ENCODE measurements at places on chromosomes 1 and 21.

GRCh38 chr21:41418393-41418792 lies 7.6 kb upstream of the MX1 start:
- no peak for DNase-seq

DNA sequence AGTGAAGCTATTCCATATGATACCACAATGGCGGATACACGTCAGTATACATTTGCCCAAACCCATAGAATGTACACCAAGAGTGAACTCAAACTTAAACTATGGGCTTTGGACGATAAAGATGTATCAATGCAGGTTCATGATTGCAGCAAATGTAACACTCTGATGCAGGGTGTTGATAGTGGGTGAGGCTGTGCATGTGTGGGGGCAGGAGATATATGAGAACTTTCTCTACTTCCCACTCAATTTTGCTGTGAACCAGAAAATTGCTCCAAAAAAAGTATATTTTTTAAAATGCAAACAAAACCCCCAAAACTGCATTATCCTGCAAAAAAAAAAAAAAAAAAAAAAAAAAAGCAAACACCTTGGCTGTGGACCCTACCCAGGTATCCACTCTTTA lies 3.4 kb downstream of the ATP1A2 start:
- no peak for DNase-seq

- no peak for DNase-seq
These were observed 42.9 kb downstream of the COL18A1 start for GRCh38 chr21:45447821-45448220.

DNA sequence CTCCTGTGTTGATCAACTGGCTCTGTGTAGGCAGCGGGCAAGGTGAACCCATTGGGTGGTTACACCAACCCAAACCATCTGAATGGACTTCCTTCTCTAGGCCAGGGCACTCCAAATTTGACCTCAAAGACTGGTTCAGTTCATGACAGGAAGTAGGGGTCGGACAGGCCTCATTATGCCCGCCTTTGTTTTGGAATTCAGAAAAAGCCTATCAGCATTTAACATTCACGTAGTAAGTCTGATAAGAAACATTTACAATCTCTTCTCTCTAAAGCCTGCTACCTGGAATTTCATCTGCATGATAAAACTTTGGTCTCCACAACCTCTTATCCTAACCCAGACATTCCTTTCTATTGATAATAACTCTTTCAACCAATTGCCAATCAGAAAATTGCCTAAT lies 97.1 kb upstream of the ETV3 start:
- no peak for DNase-seq

DNA sequence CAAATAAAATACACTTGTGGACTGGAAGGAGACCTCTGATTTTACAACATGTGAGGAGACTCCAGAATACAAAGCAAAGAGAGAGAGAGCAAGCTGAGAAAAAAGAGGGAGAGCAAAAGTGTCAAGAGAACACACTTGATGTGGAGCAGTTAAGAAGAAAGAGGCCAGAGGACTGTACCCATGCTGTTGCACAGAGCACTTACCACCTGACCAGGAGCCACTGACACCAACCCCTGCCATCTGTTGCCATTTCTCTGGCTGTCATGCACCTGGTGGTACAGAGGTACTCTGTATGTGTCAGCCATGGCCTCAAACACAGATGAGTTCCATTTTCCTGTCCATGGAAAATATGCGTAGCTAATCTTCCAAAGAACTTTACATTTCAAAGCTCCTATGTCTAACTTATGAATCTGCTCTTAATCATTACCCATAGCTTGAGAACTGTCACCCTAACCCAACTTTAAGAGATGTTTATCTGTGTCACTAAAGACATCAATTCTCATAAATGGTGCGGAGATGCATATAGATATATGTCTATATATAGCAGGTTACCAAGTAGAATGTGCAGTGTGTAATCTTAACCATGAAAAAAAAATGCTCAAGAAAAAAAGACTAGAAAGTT lies 32.8 kb upstream of the ABCD3 start:
- DNase-seq = no peak

- peak; percentile 56 for DNase-seq
These were observed 34.7 kb downstream of the RNF11 start for GRCh38 chr1:51270751-51271150.

DNA sequence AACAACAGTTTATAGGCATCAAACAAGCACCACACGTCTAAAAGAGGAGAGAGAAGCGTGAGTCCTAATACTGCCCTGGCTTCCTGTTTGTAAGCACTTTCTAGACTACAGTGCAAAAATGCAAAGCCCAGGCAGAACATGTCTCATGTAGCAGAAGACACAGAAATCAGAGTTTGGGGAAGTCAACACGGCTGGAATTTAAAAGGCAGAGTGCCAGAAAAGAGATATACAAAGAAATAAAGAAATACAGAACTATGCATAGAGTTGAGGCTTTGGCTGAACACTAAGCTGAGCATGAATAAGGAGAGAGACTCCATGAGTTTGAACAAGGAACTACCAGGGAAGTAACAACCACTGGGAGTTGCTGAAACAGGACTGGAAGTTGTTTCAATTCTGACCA lies 566.6 kb upstream of the NR5A2 start:
- no peak for DNase-seq

GRCh38 chr1:96472471-96472870 lies 249.1 kb upstream of the PTBP2 start:
- peak; percentile 72 for DNase-seq

- DNase-seq = no peak
These were observed 241.2 kb upstream of the MAP1LC3C start for GRCh38 chr1:242240077-242240476.

DNA sequence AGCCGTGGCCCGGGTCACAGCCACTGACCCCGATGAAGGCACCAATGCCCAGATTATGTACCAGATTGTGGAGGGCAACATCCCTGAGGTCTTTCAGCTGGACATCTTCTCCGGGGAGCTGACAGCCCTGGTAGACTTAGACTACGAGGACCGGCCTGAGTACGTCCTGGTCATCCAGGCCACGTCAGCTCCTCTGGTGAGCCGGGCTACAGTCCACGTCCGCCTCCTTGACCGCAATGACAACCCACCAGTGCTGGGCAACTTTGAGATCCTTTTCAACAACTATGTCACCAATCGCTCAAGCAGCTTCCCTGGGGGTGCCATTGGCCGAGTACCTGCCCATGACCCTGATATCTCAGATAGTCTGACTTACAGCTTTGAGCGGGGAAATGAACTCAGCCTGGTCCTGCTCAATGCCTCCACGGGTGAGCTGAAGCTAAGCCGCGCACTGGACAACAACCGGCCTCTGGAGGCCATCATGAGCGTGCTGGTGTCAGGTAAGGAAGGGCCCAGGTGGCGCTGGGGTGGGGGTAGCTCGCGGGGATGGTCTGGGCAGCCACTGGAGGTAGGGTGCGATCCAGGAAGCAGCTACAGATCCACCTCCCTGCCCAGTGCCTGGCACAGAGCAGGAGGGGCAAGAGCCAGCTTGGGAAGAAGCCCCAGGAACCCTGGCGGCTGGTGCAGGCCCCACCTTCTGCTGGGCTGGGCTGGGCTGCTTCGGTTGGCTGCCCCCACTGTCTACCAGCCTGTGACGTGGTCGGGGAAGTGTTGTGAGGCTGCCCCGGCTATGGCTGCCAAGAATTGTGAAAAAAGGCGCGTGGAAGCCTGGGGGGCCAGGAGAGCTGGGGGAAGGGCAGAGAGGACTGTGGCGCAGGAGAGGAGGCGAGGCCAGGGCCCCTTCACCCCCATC lies 3.8 kb downstream of the CELSR2 start:
- DNase-seq = no peak

DNA sequence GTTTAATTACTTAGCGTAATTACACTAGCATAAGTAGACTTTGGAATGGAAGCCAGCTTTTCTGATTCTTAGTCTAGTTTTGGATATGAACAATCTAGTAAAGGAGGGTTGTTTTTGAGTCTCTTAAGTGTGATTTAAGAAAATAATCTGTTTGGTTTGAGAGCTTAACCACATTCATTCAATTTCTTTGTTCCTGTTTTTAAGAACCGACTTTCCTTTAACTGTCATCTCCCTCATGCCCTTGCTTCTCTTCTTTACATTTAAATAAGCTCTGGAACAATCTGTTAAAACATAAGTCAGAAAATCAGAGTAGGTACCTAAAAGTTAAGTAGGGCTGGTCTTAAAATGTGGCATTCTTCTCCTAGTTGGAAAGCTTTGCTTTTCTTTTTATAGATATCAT lies 27.7 kb downstream of the CDC42 start:
- DNase-seq = no peak

GRCh38 chr1:57017200-57017599 lies 51.4 kb upstream of the C8B start:
- DNase-seq = no peak

- no peak for DNase-seq
These were observed 129.5 kb upstream of the KIAA0040 start for GRCh38 chr1:175322109-175322508.

GRCh38 chr1:150283260-150283659 lies 906 bp downstream of the CIART start:
- no peak for DNase-seq

DNA sequence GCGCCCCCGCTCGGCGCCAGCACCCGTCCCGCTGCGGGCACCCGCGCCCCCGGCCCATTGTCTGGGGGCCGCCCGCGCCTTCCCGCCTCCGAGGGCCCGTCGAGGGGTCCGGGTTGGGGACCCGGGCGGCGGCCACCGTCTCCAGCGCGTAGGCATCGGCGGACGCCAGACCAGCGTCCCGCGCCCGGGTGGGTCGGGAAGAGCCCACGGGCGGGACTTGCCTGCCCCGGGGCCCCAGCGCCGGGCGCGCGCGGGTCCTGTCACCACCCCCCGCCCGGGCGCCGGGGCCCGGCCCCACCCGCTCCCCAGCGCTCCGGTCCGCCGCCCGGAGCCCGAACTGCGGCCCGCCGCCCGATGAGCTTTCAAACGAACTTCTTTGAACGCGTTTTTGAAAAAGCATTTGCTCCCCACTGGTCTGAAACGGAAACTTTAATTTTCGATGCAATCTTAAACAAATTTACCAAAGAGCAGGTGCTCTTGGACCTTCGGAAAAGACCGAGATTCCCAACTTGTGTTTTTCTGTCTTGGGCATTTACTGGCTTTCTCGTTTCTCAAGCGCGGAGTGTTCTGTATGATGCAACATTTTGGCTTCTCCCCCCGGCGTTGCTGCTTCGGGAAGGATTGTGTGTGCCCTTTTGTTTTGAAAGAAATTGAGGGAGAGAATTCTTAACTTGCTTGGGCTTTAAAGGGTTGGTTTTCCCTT lies 615 bp downstream of the CLIC4 start:
- peak; percentile 41 for DNase-seq

- no peak for DNase-seq
These were observed 41.4 kb downstream of the CCDC18 start for GRCh38 chr1:93221913-93222312.

- DNase-seq = no peak
These were observed 173.0 kb downstream of the NTMT2 start for GRCh38 chr1:170318736-170319135.

DNA sequence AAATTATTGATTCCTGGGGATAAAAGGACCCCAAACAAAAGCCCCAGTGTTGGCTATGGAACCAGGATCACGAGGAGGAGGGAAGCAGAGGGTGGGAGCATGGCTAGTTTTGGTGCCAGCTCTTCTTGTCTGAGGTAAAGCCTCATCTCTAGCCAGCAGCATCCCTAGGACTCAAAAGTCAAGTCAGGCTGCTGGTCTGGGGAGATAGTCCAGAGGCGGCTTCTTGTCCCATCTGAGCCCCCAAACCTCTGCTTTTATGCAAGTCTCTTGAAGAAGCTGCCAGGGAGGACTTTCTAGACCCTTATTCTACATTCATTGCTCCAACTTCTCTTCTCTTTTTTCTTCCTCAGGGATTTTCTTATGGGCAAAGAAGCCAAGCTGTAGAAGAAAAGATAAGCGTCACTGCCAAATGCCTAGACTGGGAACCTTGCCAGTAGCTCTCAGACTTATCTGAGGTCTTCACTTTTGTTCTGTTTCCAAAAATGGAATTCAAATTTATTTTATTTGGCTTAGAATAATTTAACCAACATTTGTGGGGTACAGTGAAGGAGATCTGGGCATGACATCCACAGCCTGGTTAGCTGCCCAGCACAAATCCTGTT lies 6.9 kb upstream of the ANKRD35 start:
- DNase-seq = no peak

GRCh38 chr1:215833941-215834729 lies 267.0 kb downstream of the KCTD3 start:
- no peak for DNase-seq

GRCh38 chr1:44613941-44614340 lies 60.3 kb downstream of the TMEM53 start:
- DNase-seq = no peak

GRCh38 chr21:27647921-27648320 lies 681.0 kb upstream of the ADAMTS5 start:
- no peak for DNase-seq

DNA sequence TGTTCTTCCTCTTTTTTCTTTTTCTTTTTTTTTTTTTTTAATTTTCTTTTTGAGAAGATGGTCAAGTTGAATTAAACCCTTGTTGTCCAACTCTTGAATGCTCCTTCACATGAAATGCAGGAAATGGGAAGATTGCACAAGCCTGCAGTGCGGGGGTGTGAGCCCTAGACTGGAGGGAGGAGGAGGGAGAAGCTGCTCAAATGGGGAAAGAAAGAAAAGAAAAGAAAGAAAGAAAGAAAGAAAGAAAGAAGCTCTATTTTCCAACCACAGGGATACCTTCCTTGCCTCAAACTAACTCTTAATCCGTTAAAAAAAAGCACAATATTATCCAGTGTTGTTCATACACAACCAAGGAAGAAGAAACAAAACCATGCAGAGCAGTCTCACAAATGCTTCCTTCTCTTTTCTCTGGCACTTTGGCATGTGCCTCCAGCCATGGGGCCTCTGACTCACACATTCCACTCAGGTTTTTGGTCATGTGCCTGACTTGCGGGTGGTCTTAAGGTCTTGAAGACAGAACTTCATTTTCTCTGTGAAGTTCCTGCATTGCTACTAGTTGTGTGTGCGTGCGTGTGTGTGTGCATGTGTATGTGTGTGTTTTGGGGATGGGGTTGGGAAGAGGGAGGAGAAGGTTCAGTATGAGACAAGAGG lies 276.1 kb downstream of the RPS6KC1 start:
- peak; percentile 92 for DNase-seq

DNA sequence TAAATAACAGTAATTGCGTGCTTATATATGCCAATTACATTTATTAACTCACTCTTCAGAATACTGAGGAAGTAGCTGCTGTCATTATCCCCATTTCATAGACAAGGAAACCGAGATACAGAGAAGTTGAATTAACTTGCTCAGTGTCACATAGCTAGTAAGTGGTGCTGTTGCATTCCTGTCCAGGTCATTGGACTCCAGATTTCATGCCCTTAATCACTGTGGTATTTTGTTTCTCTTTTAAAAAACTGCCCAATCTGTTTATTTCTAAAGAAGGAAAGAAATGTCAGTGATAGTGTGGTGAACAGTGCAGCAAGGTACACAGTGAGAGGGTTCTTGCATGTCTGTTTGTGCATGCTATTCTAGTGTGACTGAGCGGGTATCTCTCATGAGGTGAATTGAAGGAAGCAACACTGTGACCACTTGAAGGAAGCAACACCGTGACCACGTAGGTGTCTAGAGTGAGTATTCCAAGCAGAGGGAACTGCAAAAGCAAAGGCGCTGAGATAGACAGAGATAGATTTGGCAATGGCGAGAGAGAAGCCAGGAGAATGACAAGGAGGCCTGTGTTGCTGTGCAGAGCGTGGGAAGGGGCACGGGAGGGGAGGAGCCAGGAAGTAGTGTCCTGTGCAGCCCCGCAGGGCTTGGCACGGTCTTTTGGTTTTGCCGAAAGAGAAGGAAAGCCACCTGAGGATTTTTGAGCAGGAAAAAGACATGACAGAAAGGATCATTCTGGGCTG lies 95.9 kb downstream of the CAMTA1 start:
- DNase-seq = no peak

GRCh38 chr1:7526867-7527732 lies 244.0 kb upstream of the VAMP3 start:
- no peak for DNase-seq

Data from fibroblast of skin of left biceps (primary cell).